ENCODE measurements at places on chromosomes 4 and X.

DNA sequence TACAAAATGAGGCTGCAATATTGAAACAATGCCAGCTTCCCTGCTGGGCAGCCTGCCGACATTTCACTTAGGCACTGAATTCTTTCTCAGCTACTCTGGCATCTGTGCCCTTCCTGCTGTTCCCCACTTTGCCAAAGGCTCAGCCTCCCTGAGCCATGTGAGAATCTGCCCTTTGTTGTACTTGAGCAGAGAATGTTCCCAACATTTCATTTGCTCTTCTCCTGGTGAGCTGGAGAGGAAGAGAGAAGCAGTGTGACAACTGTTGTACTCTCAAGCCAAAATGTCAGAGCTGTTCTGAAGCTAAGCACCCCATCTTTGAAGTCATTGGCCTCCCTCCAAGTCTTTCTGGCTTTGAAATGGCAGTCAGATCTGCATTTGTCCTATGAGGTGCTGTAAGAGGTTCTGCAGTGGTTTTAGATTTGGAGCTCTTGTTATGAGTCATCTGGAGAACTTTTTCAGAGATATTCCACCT, 32.5 kb downstream of the LANCL3 start:
- DNase-seq, result no peak

GRCh38 chr4:13765539-13765938, 138.0 kb upstream of the BOD1L1 start:
- DNase-seq, result no peak

- no peak for DNase-seq
Observed at GRCh38 chr4:182301736-182302135, 58.5 kb downstream of the TENM3 start.

GRCh38 chr4:26196567-26196966, 124.2 kb upstream of the RBPJ start:
- DNase-seq, result no peak

- DNase-seq, result no peak
Observed at GRCh38 chr4:41832961-41833360, 84.4 kb upstream of the PHOX2B start.

All from activated naive CD4-positive, alpha-beta T cell treated with anti-CD3 and anti-CD28 coated beads, Interleukin-2, amount 50 U/mL, for 16 hours (primary cell).